ENCODE measurements at places on chromosomes 16 and 17. TPM values are rescaled to one million over a fixed set of nuclear protein-coding genes. Genes with fewer than 3 reads are reported as not detected.

OR4D1 gene
- total RNA-seq, result not detected

C16orf74 gene
- total RNA-seq, result 18.3 TPM

KAT2A gene
- 33.4 TPM for total RNA-seq

GRCh38 chr17:72137161-72137560 is 16.3 kb downstream of the SOX9 start:
- no peak for DNase-seq

GTF3C1 gene
- 52.3 TPM for total RNA-seq

DNA sequence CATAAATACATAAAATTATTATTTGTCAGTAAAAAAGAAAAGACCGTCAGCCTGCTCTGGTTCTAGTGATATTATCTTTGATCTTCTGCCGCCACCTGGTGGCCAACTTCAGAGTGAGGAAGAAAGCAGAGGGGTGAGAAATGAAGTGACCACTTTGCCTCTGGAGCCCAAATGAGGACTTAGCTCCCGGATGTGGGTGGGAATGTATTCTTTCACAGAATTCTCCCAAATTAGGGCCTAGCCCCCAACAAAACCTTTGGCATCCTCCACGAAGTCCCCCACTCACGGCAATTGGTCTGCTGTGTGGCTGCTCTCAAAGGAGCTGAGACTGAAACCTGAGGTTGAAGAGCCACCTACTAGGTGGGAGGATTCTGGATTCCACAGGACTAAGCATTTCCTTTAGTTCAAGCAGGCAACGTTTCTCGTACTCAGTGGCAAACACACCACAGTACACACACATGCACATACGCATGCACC is 4.9 kb upstream of the ZNF267 start:
- DNase-seq, result peak; percentile 60

DNA sequence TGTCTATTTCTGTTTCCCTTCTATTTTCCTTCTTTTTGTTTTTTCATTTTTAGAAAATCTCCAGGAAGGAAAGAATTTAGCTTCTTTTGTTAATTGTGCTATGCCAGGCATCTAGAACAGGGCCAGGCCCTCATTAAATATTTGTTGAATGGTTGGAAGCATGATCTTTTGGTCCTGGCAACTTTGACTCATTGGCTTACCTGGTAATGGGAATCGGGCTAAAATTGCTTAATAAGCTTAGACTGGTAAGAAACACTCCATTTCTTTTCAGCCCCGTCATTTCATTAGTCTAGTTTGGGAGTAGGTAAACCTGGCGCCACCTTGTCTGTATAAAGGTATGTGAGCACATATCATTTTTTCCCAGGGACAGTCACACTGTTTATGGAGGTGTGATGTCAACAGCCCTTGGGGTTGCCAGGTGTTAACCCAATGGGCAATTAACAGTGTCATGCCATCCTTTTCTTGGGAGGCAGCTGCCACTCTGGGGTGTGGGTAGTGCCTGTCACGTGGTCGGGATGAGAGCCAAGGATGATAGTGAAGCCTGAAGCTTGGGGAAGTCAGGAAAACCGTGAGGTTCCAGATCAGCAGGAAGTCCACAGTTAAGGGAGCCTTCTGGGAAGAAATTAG is 9.5 kb upstream of the NDEL1 start:
- DNase-seq, result no peak

- peak; percentile 98 for DNase-seq
These were observed 44.4 kb upstream of the METTL9 start for GRCh38 chr16:21554795-21555585.

GRCh38 chr17:58401287-58401686 is 16.0 kb downstream of the RNF43 start:
- no peak for DNase-seq

CREBBP gene
- 131 TPM for total RNA-seq

Data from activated B cell treated with CpG ODN at 0.5 μM for 24 hours (primary cell).